Naive thymus-derived CD4-positive, alpha-beta T cell (primary cell): ENCODE measurements at places on chromosomes 6 and 20. TPM values are rescaled to one million over a fixed set of nuclear protein-coding genes. Genes with fewer than 3 reads are reported as not detected.
A peak's percentile ranks its signal among the peaks of the same experiment; 100 is the strongest.

DNA sequence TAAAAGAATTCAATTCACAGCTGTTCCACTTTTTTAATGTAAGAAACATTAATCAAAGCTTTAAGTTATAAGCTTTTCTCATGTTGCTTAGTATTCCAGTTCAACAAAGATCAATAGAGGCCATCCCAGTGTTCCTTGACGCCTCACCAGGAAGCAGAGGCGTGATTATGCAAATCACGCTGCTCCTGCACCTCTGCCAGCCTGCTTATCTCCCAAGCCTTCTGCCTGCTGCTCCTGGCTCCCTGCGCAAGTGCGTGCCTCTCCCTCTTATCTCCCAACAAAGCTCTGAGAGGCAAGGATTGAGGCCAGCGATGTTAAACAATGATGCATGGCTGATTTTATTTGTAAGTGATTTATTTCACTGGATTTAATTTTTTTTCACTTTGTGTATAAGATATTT is 42.8 kb downstream of the INSM1 start:
- DNase-seq = no peak

GRCh38 chr6:71287038-71287437 is 1.6 kb upstream of the OGFRL1 start:
- DNase-seq = no peak

- DNase-seq = no peak
Measured at GRCh38 chr6:47571488-47571887, 93.9 kb downstream of the CD2AP start.

DNA sequence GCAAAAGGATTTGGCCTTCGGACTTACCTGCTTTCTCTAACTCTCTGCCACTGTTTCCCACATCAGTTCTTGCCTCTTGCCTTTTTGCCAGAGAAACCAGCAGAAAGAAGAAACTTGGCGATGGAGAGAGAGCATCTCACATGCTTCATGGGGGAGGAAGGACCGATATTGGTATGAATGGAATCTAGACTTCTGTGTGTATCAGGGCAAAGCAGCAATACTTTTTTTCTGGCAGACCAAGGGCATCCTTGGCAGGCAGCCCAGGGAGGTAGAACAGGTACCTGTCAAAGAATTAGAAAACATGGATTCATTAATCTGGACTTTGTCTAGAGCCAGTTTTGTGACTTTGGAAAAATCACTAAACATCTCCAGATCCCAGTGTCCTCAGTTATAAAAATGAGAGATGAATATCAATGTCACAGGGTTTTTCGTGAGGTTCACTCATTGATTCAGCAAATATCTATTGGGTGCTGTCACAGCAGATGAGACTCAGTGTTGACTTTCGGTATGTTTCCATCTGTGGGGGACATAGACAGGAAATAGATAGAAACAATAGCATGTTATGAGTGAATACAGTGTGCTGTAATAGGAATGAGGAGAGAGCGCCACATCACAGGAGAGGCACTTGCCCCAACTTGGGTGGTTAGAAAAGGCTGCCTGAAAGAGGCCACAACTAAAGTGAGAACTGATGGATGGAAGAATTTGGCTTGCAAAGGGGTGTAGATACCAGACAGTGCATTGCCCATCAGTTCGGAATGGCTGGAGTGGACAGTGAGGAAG is 114.1 kb downstream of the CD83 start:
- DNase-seq = peak; percentile 5

- DNase-seq = no peak
Measured at GRCh38 chr20:45904583-45905504, 7.1 kb downstream of the PLTP start.

The ID4 gene
- total RNA-seq = not detected

The BPIFA1 gene
- not detected for total RNA-seq

The PGC gene
- not detected for total RNA-seq

The EPHA7 gene
- total RNA-seq = not detected

The ADGB gene
- not detected for total RNA-seq

The HSPA1L gene
- 5.5 TPM for total RNA-seq
